ENCODE measurements at places on chromosomes 11 and 22. TPM values are rescaled to one million over a fixed set of nuclear protein-coding genes. Genes with fewer than 3 reads are reported as not detected.

The CNGA4 gene
- 0.26 TPM for total RNA-seq

- peak; percentile 89 for DNase-seq
These were observed 23.1 kb downstream of the MICAL3 start for GRCh38 chr22:18001040-18001893.

GRCh38 chr11:85680897-85681296 lies 5.1 kb downstream of the CCDC89 start:
- no peak for DNase-seq

The CDHR5 gene
- total RNA-seq = not detected

DNA sequence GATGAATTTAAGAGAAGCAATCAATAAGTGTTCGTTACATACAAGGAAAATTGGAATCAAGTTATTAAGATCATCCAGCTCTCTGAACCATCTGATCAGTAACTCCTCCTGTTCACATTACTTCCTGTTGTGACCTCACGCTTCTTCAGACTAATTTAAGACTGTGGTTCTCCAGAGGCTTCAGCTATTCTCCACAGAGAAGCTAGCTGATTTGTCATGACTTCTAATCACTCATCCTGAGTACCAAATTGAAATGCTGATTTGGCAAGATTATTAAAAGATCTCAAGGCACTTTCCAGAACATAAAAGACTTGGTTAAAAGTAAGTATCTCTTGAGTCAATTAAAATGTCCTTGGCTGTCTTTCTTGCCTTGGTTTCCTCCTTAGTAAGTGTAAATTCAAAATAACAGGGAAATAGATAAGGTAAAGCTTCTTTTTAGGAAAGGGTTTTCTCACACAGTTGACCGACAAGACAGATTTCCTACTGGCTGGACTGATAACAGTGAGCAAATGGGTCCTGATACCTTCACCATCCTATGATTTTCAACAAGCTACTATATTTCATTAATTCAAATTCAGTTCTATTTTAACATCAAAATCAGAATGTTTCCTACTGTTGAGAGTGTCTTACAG lies 38.5 kb downstream of the GAB2 start:
- DNase-seq = no peak

DNA sequence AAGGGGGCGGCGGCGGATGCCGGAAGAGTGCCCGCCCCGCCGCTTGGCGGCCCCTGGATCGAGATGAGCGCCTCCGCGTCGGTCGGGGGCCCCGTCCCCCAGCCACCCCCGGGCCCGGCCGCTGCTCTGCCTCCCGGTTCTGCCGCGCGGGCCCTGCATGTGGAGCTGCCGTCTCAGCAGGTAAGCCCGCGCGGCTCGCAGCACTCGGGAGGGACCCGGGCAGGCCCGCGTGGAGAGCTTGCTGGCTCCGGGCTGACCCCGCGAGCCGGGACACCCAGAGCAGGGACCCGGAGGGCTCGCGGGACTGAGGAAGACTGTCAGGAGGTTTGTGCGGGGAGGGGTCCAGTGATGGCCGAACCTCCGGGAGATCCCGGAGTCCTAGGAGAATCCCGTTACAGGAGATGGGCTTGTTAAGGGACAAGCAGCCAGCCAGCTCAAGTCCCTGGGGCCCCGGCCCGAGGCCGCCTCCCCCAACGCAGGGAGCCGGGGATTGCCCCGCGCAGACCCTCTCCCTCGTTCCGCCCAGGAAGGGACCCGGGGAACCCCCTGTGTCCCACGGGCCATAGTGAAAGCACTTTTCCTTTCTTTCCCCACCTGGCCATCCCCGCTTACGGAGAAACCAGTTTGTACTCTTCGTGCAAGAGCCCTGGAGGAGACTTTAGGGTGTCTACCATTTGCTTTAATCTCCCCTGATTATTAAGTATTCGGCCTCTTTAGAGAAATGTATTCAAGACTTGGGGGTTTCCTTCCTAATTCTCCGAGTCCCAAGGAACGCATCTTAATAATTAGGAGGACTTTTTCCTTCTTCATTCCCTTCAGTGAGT lies 547 bp downstream of the UVRAG start:
- no peak for DNase-seq

GRCh38 chr22:30655532-30655931 lies 12.1 kb downstream of the DUSP18 start:
- no peak for DNase-seq

The SYT7 gene
- total RNA-seq = 6.7 TPM

GRCh38 chr11:111320728-111321568 lies 22.6 kb downstream of the POU2AF3 start:
- DNase-seq = peak; percentile 32

- no peak for DNase-seq
These were observed 563.4 kb upstream of the CCDC179 start for GRCh38 chr11:23423656-23424055.

DNA sequence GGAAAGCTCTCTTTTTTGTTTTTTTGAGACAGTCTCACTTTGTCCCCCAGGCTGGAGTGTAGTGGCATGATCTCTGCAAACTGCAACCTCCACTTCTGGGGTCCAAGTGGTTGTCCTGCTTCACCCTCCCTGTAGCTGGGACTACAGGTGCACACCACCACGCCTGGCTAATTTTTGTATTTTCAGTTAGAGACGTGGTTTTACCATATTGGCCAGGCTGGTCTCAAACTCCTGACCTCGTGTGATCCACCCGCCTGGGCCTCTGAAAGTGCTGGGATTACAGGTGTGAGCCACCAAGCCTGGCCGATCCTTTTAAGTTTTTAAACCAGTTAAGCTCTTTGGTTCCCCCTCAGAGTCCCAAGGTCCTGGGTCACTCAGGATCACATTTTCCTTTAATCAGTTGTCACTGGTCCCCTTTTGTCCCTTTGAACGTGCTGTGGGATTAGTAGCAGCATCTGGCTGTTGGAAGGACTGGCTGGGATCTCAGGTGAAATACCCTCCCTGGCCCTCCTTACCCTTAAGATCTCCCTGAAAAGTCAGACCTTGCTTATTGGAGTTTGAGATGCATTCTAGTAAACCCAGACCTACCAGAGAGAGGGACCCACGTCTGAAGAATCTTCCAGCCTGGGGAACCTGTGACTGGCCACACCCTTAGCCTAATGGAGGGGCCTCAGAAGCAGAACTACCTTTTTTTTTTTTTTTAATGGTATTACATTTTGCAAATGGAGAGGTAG lies 8.1 kb downstream of the MALAT1 start:
- DNase-seq = no peak

- DNase-seq = no peak
These were observed 173.3 kb downstream of the FAM76B start for GRCh38 chr11:95616256-95616804.

DNA sequence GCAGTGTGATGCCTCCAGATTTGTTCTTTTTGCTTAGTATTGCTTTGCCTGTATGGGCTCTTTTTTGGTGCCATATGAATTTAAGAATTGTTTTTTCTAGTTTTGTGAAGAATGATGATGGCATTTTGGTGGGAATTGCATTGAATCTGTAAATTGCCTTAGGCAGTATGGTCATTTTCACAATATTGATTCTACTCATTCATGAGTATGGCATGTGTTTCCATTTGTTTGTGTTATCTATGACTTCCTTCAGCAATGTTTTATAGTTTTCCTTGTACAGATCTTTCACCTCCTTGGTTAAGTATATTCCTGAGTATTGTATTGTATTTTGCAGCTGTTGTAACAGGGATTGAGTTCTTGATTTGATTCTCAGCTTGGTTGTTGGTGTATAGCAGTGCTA lies 18.3 kb upstream of the ZBED5 start:
- no peak for DNase-seq

The TIMP3 gene
- 279 TPM for total RNA-seq

- no peak for DNase-seq
These were observed 5.1 kb downstream of the ARSA start for GRCh38 chr22:50622723-50623327.

The INS gene
- not detected for total RNA-seq

DNA sequence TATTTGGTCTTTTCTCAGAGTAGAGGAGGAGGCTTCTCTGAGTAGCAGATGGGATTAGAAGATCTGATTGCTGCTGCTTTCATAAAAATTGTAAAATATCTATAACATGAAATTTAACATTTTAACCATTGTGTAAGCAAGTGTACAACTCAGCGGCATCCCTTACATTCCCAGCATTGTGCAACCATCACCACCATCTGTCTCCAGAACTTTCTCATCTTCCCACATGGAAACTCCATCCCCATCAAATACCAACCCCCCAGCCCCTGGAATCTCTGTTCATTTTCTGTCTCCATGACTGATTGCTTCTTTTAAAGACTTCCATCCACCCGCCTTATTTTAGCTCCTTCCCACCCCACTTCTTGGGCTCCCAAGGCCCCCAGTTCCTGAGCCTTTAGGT lies 32.3 kb downstream of the MRGPRD start:
- no peak for DNase-seq
